K562 (cell line): ENCODE measurements at places on chromosomes 2 and 18. TPM values are rescaled to one million over a fixed set of nuclear protein-coding genes. Genes with fewer than 3 reads are reported as not detected.

Gene POTEE
- total RNA-seq = 20.9 and 23.4 TPM in 2 replicates

Gene SEMA4F
- total RNA-seq = 1.3 and 1.6 TPM in 2 replicates

Gene SERPINB10
- total RNA-seq = not detected in 2 replicates

Gene CDKL4
- not detected in 2 replicates for total RNA-seq

Gene RAX
- total RNA-seq = not detected in 2 replicates

Gene SCTR
- total RNA-seq = not detected in 2 replicates

Gene TTN
- 0.07 and 0.20 TPM in 2 replicates for total RNA-seq

DNA sequence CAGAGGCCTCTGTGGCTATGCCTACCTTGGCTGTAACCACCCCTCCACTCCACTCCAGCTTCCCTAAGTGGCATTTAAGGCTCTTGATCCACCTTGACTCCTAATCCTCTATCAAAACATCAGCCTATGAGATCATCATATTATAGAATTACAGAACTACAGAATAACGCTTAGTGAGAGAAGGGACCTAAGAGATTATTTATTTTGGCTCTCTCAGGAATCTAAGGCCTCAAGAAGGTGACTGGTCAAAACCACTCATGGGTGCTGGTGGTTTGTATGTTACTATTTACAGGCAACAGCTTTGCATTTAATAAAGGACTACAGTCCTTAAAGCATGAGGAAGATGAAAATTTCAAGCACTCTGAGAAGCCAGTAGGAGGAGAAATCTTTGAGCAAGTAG is 118.8 kb downstream of the FSHR start:
- H3K4me3 ChIP-seq = no peak overlapping the region
- no peak overlapping the region for H3K27ac ChIP-seq
- DNase-seq = no peak
- H3K4me1 ChIP-seq = no peaks in the 10 kb centered on the region
- no peaks in the 10 kb centered on the region for H3K36me3 ChIP-seq
- no peaks in the 10 kb centered on the region for H3K27me3 ChIP-seq

- no peaks in the 10 kb centered on the region for H3K4me1 ChIP-seq
- peaks cover 30% of the 10 kb centered on the region for H3K27me3 ChIP-seq
- H3K4me3 ChIP-seq = no peak overlapping the region
- H3K27ac ChIP-seq = no peak overlapping the region
- no peak for DNase-seq
Observed at GRCh38 chr2:86283411-86284030, 53.9 kb downstream of the REEP1 start.

- no peaks in the 10 kb centered on the region for H3K4me1 ChIP-seq
- no peak for DNase-seq
- H3K27me3 ChIP-seq = no peaks in the 10 kb centered on the region
- H3K4me3 ChIP-seq = no peak overlapping the region
Observed at GRCh38 chr2:151056870-151057269, 204.8 kb downstream of the RBM43 start.

GRCh38 chr2:189312643-189313042 is 128.6 kb upstream of the WDR75 start:
- DNase-seq = no peak
- no peaks in the 10 kb centered on the region for H3K4me1 ChIP-seq
- H3K36me3 ChIP-seq = no peaks in the 10 kb centered on the region
- H3K27ac ChIP-seq = no peak overlapping the region
